ENCODE measurements at places on chromosomes 6 and 20. TPM values are rescaled to one million over a fixed set of nuclear protein-coding genes. Genes with fewer than 3 reads are reported as not detected.

PEDS1 gene
- polyA plus RNA-seq = 10.6 TPM

MACROD2 gene
- 0.98 TPM for polyA plus RNA-seq

SIM1 gene
- 0.22 TPM for polyA plus RNA-seq

ANGPT4 gene
- 0.30 TPM for polyA plus RNA-seq

GRIK2 gene
- polyA plus RNA-seq = 0.39 TPM

PTCHD4 gene
- polyA plus RNA-seq = not detected

TCEA2 gene
- polyA plus RNA-seq = 17.2 TPM

PAX1 gene
- not detected for polyA plus RNA-seq

C4A gene
- 180 TPM for polyA plus RNA-seq

RRAGD gene
- 8.7 TPM for polyA plus RNA-seq

C6orf52 gene
- polyA plus RNA-seq = 1.9 TPM

SLC25A27 gene
- 11.0 TPM for polyA plus RNA-seq

ENPP1 gene
- polyA plus RNA-seq = 4.7 TPM

LTB gene
- 6.7 TPM for polyA plus RNA-seq

ADGB gene
- polyA plus RNA-seq = not detected

LY6G5C gene
- polyA plus RNA-seq = 3.5 TPM

MYT1 gene
- polyA plus RNA-seq = not detected

RBM24 gene
- 0.38 TPM for polyA plus RNA-seq

OR10C1 gene
- not detected for polyA plus RNA-seq

PRR18 gene
- polyA plus RNA-seq = 0.56 TPM

OPRM1 gene
- polyA plus RNA-seq = not detected
